ENCODE measurements at places on chromosomes 1 and 21.
A peak's percentile ranks its signal among the peaks of the same experiment; 100 is the strongest.

DNA sequence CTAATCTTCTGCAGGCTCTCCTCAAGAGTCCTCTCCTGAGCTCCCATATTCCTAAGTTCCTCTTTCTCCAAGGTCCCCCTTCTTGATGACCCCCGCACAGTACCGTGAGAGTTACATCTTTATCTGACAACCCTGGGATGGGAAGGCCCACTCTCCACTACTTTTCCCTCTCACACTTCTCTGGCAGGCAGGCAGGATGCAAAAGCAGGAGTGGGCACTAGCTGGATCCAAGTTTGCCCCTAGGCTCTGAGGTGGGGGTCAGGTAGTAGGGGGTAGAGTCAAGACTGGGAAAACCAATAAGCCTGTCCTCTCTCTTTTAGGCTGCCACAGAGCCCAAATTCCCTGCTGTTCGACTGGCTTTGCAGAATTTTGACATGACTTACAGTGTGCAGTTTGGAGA lies 3.9 kb downstream of the NSUN4 start:
- no peak for DNase-seq

DNA sequence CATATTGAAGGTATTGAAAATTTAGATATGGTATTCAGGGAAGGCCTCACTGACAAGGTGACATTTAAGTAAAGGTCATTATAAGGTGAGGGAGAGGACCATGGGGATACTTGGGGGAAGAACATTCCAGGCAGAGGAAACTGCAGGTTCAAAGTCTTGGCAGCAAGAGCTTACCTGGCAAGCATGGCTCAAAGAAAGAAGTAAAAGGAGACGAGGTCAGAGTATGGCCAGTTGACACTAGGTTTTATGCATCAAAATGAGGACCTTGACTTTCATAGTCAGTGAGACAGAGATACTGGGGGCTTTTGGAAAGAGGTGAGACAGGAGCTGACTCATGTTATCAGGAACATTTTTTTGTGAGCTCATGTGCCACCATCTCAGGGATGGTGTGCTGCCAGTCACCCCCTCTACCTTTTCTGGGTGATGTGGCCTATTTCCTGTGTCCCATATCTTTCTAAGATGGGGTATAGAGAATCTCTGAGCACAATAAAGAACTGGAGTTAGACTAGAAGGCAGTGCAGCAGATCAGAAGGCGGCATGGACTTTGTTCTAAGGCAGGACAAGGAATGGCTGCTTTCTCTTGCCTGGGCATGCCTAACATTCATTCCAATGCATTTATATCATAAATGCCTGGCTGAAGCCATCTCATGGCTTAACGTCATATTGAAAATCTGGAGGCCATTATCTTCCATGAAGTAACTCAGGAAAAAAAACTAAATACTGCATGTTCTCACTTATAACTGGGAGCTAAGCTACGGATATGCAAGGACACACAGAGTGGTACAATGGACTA lies 406.7 kb downstream of the NTNG1 start:
- DNase-seq: no peak

GRCh38 chr1:109803901-109804331 lies 40.2 kb upstream of the EPS8L3 start:
- DNase-seq: no peak

GRCh38 chr21:24369746-24370145 lies 1237.5 kb downstream of the MRPL39 start:
- DNase-seq: no peak

- DNase-seq: no peak
Measured at GRCh38 chr21:44931137-44931500, 8.7 kb upstream of the SLX9 start.

- no peak for DNase-seq
Measured at GRCh38 chr1:118487932-118488331, 302.9 kb upstream of the SPAG17 start.

DNA sequence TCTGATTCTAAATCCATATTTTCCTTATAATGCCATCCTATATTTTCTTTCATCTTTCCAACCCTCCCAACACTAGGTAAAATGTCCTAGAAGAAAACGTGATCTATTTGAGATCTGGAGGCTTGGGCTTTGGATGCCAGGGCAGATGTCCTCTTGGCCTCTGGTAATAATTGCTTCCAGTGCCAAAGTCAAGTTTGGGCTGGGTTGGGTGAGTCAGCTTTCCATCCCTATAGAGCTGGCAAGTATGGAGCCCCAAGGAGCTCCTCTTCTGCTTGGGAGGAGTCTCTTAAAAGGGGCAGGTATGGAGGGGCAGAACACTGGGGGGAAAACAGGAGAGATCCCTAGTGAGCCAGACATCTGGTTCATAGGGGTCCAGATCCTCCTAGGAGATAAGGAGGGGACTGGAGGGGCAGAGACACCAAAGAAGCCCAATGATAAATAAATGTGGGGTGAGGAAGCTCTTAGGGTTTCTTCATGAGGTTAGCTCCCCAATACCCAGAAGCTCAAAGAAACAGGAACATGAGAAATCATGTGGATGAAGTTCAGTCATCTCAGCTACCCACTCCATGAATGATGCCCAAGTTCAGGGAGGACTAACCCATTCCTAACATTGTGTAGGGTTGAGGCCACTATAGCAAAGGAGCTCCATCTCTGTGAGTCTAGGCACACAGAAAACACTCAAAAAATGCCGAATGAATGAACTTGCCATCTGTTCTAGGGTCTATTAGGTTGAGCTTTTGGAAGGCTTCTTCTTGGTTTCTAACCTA lies 3.5 kb downstream of the C1orf116 start:
- DNase-seq: no peak

GRCh38 chr1:41480204-41481108 lies 4.0 kb downstream of the EDN2 start:
- no peak for DNase-seq

GRCh38 chr1:39230261-39231190 lies 26.0 kb downstream of the MACF1 start:
- no peak for DNase-seq

- no peak for DNase-seq
Measured at GRCh38 chr1:110478886-110479285, 27.9 kb downstream of the PROK1 start.

DNA sequence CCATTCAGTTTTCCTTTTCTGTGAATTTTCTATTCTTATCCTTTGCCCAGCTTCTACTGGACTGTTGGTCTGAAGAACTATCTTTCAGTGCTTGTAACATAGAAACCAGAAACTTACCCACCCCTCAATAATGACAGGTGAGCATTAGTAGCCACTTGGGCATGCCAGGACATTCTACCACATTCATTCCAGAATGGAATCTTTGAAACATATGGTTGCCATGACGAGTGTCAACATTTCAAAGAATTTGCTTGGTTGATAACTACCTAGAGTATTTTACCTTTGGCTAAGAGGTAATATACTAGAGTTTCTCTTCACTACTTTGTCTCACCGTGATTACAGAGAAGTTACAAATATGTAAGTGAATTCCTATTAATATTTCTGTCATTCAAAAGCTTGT lies at the start of gene MROH9:
Gene MROH9, plus strand, starts transcription at position 304 of the 400 bp plus-strand sequence. CDS start 10,023 bp downstream, outside the sequence.
- no peak for DNase-seq

- peak; percentile 12 for DNase-seq
Measured at GRCh38 chr1:45272913-45273371, 53.8 kb upstream of the HPDL start.

- DNase-seq: no peak
Measured at GRCh38 chr1:158830904-158831507, at the start of gene MNDA. TSS of gene MNDA (plus strand) at chr1:158831351. CDS start at chr1:158842154, 10,803 bp downstream.

- no peak for DNase-seq
Measured at GRCh38 chr21:45848331-45848730, 133.2 kb upstream of the COL6A1 start.

GRCh38 chr1:210378736-210379135 lies 50.0 kb downstream of the HHAT start:
- DNase-seq: no peak

DNA sequence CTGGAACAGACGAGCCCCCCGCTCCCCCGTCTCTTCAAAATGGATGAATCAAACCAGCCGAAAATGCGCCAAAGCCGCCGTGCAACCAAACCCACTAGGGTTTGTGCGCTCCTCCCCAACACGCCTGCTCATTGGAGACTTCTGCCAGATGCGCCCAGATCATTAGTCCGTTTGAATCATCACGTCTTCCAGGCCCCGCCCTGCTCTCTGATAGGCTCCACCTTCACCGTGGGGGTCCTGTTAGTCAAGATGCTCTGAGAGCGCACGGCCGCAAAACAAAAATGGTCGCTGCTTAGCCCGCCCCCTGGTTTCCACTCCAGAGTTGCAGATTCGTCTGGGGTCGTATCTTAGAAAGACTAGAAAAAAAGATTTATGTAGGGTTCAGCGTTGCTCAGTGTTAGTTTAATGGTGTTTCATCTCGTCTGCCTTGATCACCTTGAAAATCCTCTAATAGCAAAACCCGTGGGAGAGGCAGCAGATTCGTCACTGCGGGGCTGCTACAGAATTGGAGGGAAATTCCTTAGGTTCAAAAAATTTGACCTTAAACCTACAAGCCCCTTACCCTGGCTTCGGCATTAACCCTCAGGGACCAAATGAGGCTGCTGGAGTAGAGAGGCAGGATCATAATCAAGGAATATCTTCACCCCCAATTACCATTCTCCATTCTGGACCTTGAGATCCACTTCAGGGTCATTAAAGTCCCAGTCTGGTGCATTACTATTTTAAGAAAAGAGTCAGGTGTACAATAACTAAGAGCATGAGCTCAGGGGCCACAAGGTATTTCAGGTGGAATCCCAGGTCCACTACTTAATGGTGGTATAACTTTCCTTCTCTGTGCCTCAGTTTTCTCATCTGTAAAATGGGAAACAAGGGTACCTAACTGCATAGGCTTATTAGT lies at the start of gene NUCKS1:
Gene NUCKS1, minus strand, starts transcription at position 45 of the 898 bp plus-strand sequence. CDS start 209 bp downstream, outside the sequence.
- DNase-seq: peak; percentile 98

DNA sequence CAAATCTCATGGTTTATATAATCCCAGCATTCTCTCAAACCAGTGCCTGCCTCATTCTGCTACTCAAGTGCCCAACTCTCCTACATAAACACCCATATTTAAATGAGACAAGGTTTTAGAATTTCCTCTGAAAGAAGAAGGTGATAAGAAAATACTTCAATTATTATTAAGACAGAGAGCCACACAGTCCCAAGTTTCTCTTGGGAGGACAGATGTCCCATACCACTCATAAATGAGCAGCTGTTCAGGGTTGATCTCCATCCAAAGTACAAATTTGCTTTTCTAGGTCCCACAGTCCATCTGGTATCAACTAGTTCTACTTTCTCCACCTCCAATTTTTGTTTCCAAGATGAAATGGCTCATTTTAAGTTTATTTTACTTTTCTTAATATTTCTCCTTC lies 11.3 kb downstream of the DCAF8 start:
- no peak for DNase-seq

DNA sequence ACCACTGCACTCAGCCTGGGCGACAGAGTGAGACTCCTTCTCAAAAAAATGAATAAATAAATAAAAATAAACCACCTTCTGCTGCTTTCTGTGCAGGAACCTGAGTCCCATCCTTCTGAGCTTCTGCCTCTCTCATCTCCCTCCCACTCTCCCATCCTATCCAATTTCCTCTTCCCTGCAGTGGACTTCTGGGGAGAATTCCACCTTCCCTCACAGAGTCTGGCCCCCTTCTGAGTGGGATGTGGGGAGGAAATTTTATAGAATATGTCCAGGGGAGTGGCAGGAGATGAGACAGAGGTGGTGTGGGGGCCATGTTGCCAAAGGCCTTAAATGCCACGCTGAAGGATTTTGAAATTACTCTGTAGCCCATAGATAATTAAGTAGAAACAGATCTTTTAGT lies 5.4 kb upstream of the EFNA1 start:
- no peak for DNase-seq

DNA sequence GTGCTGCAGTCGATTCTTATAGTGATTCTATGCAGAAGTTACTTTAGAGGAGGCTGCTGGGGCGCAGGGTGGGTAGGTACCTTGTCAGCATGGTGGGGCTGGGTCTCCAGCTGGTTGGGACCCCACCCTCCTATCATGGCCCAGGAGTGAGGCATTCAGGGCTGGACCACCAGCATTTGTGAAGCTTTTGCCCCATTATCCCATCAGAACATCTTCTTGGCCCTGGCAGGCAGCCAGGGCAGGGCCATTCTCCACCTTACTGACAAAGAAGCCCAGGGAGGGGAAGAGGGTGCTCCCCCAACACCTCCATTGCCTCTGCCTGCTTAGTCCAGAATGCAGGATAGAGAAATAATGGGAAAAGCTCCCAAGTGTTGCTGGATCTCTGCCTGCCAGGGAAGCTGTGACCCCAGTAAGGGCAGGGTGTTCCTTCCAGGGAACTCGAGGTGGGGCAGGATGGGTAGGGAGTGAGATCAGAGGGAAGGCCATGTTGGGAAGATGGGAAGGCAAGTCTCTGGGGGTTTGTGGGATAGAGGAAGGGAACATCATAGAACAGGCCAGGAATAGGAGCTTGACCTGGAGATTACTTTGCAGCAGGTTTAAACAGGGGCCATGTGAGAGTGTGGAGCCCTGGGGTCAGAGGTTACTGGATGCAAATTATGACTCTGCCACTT lies 16.2 kb upstream of the SLC2A1 start:
- no peak for DNase-seq

DNA sequence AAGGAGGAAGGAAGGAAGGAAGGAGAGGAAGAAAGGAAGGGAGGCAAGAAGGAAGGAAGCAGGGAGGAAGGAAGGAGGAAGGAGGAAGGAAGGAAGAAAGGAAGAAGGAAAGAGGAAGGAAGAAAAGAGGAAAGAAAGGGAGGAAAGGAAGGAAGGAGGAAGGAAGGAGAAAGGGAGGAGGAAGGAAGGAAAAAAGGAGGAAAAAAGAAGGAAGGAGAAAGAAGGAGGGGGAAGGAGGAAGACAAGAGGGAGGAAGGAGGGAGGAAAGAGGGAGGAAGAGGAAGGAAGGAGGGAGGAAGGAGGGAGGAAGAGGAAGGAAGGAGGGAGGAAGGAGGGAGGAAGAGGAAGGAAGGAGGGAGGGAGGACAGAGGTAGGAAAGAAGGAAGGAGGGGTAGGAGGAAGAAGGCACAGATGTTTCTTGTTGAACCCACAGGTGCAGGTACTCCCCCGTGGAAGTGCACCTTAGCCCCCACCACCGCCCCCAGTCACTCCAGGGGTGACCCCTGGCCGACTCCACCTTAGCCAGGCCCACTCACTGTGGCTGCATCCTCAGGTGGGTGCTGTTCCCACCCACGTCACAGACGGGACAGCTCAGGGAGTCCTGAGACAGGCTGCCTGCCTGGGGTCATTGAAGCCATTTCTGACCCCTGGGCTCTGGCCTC lies 57.9 kb upstream of the TTC34 start:
- DNase-seq: no peak

GRCh38 chr1:93604411-93604810 lies 77.2 kb downstream of the BCAR3 start:
- no peak for DNase-seq

GRCh38 chr1:59699227-59699847 lies 115.4 kb upstream of the HOOK1 start:
- no peak for DNase-seq

- peak; percentile 74 for DNase-seq
Measured at GRCh38 chr1:201696217-201696761, 132.7 kb upstream of the IPO9 start.

DNA sequence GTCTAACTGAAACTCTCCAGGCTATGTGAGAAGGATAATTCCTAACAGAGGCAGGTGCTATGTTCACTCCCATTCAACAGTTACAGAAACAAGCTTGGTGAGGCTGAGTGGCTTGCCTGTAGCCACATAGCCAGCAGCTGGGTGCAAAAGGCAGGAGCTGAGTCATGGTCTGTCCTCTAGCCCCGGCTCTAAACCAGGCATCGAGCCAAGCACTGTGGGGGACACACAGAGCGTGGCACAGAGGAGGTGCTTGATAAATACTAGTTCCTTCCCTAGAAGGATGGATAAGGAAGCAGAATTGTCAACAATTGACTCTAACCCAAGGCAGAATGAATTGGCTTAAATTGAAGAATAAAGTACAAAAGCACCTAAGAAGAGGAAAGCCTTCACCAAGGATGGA lies 10.4 kb upstream of the KCNA2 start:
- DNase-seq: no peak
